ENCODE measurements at places on chromosomes 7 and 10.

DNA sequence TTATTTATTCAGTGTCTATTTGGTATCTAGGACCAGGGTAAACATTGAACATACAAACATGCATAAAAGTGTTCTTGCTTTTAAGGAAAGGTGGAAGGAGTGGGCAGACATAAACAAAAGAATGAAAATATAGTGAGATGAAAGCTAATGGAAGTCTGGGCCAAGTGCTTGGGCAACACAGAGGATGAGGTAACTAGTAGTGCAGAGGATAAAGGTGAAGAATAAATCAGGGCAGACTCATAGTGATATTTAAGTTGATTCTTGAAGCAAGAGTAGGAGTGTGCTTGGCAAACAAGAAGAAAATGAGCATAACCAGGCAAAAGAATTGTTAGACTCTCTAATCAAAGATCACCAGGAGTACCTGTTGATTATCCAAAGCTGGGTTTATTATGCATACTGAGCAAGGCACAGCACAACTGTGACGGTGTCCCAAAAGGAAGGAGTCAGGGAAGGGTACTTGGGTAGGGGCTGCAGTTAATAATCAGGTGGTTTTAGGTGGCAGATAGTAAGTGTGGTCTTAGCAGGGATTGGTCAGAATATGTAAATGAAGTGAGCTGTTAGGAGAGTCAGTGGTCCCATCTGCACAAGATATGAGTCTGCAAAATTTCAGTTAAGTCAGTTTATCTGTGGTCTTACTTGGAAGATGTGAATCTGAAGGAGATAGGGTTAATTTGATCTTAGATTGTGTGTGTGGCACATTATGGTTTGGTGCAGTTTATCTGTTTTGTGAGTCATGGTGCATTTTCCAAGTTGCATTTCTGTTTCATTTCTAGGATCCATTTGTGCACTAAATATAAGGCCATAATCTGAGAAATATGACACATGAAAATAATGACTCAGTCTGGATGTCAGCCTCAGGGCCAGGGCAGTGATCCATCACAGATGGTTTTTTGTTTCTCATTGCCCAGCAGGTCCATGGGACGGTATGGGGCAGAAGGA is 30.6 kb upstream of the TAX1BP1 start:
- no peak for DNase-seq

DNA sequence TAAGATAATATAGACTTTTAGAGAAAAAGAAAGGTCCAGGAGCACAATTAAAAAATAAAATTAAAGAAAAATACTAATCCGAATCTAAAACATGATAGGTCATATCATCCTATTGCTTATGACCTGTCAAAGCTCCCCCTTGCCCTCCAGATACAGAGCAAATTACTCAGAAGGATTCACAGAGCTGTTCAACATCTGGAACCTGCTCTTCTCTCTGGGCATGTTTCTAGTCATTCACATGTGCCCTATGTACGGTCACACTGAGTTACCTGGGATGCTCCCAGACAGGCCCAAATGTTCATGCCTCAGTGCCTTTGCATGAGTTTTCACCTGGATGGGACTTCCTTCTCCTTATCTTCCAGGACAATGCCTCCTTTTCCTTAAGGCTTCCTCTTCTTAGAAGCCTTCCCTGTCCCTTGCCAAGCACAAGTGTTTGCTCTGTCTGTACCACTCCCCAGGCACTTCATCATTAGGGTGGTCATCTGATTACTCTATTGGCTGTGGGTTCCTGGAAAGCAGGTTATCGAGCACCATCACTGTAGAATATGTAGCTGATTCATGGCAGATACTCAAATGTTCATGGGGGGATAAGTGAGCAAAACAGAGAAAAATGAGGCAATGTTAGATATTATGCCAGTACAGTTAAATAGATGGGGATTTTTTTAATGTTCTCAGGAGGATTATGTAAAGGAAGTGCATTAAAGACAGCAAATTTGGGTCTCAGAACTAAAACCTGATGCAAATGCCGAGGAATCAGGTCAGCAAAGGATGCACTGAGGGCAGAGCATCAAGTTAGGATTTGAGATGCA is 12.0 kb upstream of the AOAH start:
- no peak for DNase-seq

DNA sequence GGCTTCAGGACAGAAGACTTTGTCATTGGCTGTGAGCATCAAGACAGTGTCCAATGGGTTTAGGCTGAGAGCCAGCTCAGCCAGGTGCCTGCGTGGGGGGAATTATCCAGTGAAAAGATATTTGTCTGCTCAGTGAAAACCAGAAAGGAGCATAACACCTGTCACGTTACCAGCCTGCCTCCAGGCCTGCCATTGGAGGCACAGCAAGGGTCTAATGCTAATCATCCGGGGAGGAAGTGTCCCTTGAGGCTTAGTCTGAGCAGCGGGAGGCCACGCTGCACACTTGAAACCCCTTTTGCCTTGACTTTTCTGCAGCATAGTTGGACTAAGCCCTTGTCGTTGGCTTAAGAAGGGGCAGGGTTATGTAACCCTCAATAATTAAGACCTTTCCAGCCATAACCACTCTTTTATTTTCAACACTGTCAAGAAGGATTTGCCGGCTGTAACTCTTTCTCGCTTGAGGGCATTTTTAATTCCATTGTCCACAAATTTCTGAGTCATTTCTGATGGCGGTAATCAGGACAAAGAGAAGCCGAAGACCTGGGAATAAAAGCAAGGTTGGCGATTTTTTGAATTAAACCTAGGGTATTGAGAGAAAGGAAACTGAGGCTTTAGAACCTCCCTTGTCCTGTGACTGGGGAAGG is 639.6 kb upstream of the FOXK1 start:
- DNase-seq: no peak

DNA sequence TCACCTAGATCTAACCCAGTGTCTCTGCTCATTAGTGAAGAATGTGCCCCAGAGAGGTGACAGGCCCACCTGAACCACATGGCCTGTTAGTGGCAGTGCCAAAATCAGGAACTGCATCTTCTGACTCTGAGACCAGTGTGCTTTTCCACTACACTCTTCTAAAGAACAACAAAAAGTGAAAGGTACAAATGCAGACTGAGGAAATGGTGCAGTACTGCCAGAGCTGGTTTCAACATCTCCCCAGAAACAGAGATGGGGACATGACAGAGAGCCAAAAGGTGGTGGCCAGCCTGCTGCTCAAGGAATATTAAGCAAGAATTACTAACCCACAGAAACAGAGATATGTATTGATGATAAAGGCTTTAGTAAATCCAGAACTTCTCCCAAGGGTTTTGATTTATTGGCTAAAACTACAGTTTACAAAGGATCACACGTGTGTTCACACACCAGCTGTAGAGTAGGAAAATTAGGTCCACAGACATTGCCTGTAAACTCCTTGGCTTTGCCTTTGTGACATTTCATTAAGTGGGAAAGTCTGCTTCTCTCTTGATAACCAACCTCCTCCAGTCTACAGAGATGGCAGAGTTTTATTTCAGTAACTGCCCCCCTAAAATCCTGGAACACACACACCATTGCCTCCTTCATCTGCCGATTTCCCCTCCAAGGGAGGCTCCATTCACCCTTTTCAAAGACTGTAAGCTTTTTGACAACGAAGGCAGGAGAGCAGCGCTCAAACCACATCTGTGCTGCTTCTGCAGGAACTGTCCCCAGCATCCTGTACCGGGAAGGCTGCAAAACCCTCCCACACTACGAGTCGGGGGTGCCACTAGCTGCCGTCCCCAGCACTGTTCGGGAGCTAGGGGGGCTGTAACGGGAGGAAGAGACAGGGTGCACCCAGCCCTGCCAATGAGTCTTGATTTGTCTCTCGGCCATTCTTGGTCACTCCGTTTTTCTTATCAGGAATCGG is 29.8 kb downstream of the GSDME start:
- no peak for DNase-seq

GRCh38 chr7:36131499-36131898 is 21.6 kb upstream of the EEPD1 start:
- no peak for DNase-seq

GRCh38 chr10:35783305-35783838 is 141.3 kb upstream of the FZD8 start:
- no peak for DNase-seq

DNA sequence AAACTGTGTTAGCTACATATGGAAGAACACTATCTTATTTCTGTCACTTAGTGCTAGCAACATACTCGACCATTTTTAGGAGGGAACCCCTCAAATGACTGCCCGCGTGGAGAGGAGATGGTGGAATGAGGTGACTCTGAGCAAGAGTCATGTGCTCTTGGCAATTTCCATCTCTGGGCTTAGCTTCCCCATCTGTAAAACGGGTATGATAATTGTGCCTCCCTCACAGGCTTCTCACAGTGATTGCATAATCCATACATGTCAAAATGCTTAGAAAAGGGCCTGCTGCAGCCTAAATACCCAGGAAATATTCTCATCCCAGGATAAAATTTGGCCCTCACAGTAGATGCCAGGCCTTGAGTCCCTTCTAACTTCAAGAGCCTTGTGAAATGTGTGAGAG is 86.6 kb downstream of the WDFY4 start:
- no peak for DNase-seq

- no peak for DNase-seq
Measured at GRCh38 chr10:33353334-33353733, 18.9 kb upstream of the NRP1 start.

GRCh38 chr7:22586101-22586785 is 86.3 kb upstream of the STEAP1B start:
- DNase-seq: no peak

- no peak for DNase-seq
Measured at GRCh38 chr7:98368716-98369115, 32.2 kb downstream of the BAIAP2L1 start.

DNA sequence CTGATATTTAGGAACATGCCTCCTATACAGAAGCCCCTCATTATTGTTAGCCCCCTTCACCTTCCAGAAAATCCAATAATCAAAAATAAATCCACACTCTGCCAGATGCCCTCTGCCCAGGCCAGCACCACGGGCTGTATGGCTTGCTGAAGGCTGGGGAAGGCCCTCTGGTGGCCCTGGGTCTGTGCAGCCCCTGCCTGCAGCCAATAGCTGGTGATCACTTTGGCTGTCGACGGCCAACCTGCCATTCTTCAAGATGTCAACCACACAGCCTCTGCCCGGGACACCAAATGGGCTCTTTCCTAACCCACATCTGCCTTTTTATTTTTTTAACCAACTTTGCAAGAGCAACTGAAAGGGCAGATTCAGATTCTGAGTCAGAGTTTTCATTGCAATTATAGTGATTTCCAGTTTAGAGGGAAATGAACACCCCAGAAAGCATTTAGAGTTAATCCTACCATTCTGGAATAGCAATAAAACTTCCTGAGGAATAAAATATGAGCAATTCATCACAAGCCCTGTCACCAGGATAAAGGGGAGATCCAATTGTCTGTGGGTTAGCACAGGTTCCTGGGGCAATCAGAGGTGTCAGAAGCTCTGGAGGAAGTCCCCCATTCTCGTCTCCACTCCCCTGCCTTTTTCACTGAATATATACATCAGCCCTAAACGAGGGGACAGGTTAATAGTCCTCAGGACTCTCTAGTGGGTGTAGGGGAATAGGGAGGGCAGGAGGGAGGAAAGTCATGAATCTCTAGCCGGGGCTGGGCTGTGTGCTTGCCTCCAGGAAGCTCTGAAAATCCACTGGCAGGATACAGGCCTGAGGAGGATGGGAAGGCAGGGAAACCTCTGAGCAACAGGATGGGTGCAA is 211.3 kb downstream of the GRID1 start:
- DNase-seq: no peak

- peak; percentile 65 for DNase-seq
Measured at GRCh38 chr10:12839941-12840611, 161.4 kb downstream of the CCDC3 start.

GRCh38 chr7:17912050-17912449 is 28.2 kb downstream of the SNX13 start:
- DNase-seq: no peak

GRCh38 chr7:2049782-2050510 is 182.8 kb downstream of the MAD1L1 start:
- no peak for DNase-seq

DNA sequence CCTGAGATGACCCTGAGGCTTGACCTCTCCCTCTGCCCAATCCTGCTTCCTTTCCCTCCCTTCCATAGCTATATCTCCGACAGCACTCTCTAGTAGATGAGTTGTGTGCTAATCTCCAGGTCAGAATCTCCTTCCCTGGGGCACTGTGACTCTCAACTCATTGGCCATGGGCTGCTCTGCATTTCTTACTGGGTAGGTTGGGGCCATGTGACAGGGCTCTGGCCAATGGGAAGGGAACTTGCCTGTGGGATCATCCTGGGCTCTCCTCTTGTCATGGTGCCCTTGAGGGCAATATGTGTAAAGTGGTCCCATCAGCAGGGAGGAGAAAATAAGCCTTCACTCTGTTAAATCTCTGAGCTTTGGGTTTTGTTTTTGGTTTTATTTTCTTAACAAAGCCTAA is 80.1 kb upstream of the ANKRD1 start:
- DNase-seq: no peak

- DNase-seq: no peak
Measured at GRCh38 chr7:150465414-150465813, 15.0 kb downstream of the GIMAP8 start.

DNA sequence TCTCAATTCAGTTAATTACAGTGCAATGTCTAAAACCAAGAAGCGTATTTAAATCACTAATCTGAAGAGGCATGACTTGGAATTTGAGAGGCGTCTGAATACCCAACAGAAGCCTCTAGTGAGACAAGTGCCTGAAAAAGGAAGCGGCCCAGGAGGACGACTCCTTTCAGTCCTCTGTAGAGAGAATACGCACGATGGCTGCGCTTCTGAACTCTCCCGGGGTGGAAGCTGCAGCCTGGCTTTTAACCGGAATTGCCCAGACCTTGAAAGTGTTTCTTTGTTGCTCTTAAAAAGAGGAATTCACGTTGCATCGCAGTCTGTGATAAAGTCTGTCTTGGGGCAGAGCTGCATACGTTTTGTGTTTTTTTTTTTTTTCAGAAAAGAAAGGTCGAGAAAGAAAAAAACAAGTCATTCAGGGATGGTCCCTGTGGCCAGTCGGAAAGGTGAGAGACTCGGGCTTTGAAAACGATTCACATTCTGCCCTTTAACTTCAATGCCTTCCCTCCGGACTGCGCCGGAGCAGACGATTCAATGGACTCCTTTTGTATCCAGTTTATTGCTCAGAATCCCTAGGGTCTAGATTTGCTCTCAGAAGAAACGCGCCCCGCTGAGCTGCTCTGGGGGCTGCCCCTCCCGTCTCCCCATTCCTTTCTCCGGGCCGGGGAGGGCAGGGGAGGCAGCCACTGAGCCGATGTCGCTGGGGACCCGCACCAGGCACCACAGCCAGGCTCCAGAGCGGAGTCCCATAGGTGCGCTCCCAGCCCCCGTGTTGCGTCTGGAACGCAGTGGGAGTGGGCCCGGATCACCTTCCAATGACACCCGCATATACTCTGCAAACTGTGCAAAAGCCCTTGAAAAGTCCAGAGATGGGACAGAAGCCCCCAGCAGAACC is 994 bp upstream of the PTF1A start:
- no peak for DNase-seq

DNA sequence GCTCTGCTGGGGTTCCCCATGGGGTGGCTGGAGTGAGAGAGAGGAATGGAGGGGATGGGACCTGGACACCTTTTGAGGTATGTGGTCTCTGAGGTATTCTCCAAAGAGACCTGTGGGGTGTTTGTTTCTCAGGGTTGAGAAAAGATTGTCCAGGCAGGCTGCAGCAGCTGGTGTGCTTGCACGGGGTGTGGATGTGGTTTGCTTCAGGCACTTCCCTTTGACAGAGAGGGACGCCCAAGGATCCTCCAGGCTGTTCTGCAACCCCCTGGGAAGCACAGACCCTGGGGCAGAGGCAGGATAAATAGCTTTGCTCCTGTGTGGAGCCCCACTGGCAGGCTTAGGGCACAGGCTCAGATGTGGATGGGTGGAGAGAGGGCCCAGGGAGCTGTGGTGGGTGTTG is 115.1 kb upstream of the AGK start:
- no peak for DNase-seq

GRCh38 chr7:29877196-29877595 is 70.9 kb downstream of the WIPF3 start:
- DNase-seq: no peak
